Thyroid gland (tissue), 4 donors: ENCODE measurements at places on chromosomes 2 and 18. TPM values are rescaled to one million over a fixed set of nuclear protein-coding genes. Genes with fewer than 3 reads are reported as not detected.

GRCh38 chr2:75707901-75708300 lies 2.8 kb downstream of the GCFC2 start:
- no peak overlapping the region for H3K4me3 ChIP-seq
- H3K4me1 ChIP-seq = peaks cover 15% of the 10 kb centered on the region
- no peaks in the 10 kb centered on the region for H3K27me3 ChIP-seq
- peaks cover 21% of the 10 kb centered on the region for H3K36me3 ChIP-seq
- no peak for DNase-seq

Gene STPG4
- total RNA-seq = 1.1 TPM

DNA sequence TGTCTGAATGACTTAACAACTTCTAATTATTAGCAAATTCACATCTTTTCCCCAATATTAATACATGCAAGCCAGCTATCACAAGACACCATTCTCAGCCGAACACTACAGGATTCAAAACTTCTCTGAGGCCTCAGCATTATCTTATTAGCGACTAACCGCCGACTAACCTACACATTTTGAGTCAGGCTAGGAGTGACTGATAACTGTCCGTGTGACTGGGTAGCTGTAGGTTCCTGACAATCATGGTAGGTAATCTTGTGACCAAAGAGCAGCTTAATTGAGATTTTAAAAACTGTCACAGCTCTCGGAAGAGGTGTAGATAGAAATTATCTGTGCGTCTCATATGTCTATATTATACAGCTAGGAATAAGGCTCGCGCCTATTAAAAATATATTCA lies 44.1 kb upstream of the SP5 start:
- H3K27ac ChIP-seq = no peak overlapping the region
- no peak for DNase-seq
- no peak overlapping the region for H3K4me3 ChIP-seq
- no peaks in the 10 kb centered on the region for H3K4me1 ChIP-seq
- no peaks in the 10 kb centered on the region for H3K27me3 ChIP-seq

GRCh38 chr2:120298173-120298835 lies 45.7 kb downstream of the RALB start:
- DNase-seq = no peak
- H3K4me1 ChIP-seq = no peaks in the 10 kb centered on the region
- no peaks in the 10 kb centered on the region for H3K27me3 ChIP-seq
- H3K4me3 ChIP-seq = no peak overlapping the region

Gene ANKRD62
- total RNA-seq = not detected

DNA sequence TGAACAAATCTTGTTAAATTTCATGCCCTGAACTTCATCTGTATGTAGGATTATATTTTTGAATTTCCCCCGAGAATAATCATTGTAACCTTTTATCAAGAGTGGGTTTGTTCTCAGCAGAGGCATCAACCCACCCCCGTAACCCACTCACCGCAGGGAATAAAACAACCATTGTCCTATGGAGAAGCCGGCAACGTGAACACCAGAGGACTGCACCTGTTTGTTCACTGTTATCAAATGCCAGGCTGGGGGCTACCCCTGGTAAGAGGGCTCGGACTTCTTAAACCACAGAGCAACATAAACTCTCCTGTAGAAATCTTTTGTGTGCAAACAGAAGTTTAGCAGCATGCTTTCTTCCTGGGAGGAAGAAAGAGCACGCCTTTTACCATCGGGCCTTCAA lies 610.4 kb downstream of the ERBB4 start:
- DNase-seq = no peak
- H3K4me3 ChIP-seq = no peak overlapping the region
- no peaks in the 10 kb centered on the region for H3K36me3 ChIP-seq
- H3K27me3 ChIP-seq = no peaks in the 10 kb centered on the region

GRCh38 chr2:49933711-49934110 lies 779.4 kb upstream of the FSHR start:
- DNase-seq = no peak
- H3K4me1 ChIP-seq = no peaks in the 10 kb centered on the region
- no peak overlapping the region for H3K4me3 ChIP-seq
- no peaks in the 10 kb centered on the region for H3K27me3 ChIP-seq

GRCh38 chr2:102718387-102719316 lies 43.2 kb upstream of the TMEM182 start:
- no peak overlapping the region for H3K4me3 ChIP-seq
- H3K4me1 ChIP-seq = no peaks in the 10 kb centered on the region
- no peak for DNase-seq
- H3K27me3 ChIP-seq = no peaks in the 10 kb centered on the region

Gene DUSP2
- total RNA-seq = 2.4 TPM

GRCh38 chr2:181991171-181991885 lies 5.7 kb downstream of the PPP1R1C start:
- H3K4me1 ChIP-seq = no peaks in the 10 kb centered on the region
- H3K27ac ChIP-seq = no peak overlapping the region
- no peak overlapping the region for H3K4me3 ChIP-seq
- no peak for DNase-seq
- H3K36me3 ChIP-seq = no peaks in the 10 kb centered on the region

Gene ABCB11
- 1.2 TPM for total RNA-seq

DNA sequence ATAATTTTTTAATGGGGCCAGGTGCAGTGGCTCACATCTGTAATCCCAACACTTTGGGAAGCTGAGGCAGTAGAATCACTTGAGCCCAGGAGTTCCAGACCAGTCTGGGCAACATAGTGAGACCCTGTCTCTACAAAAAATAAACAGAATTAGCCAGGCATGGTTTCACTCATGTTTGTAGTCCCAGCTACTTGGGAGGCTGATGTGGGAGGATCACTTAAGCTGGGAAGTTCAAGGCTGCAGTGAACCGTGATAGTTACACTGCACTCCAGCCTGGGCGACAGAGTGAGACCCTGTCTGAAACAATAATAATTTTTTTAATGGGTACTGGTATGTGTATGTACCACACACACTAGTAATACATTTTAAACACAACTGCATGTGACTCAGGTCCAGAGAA lies 2.4 kb downstream of the ARL6IP6 start:
- H3K27me3 ChIP-seq = no peaks in the 10 kb centered on the region
- H3K27ac ChIP-seq = no peak overlapping the region
- DNase-seq = no peak
- no peaks in the 10 kb centered on the region for H3K36me3 ChIP-seq
- peaks cover 9% of the 10 kb centered on the region for H3K4me1 ChIP-seq
- no peak overlapping the region for H3K4me3 ChIP-seq

DNA sequence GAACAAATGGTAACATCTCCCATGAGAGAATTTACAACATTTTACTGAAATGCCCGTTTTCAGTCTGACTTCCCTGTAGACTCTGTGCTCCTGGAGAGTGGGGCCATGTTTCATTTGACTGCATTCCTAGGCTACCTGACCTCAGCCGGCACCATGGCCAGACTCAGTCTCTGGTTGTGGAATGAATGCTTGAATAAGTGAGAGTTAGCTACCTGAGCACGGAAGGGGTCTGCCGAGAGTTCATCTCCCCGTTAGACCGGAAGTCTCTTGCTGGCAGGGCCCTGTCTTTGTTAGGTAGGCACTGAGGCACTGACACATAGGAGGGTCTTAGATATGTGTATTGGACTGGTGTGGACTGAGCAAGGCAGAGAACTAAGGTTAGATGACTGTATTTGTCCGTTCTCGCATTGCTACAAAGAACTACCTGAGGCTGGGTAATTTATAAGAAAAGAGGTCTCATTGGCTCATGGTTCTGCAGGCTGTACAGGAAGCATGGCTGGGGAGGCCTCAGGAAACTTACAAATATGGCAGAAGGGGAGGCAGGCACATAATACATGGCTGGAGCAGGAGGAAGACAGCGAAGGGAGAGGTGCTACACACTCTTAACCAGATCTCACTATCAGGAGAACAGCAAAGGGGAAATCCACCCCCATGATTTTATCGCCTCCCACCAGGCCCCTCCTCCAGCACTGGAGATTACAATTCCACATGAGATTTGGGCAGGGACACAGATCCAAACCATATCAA lies 271.2 kb downstream of the GLI2 start:
- no peak for DNase-seq
- H3K4me3 ChIP-seq = no peak overlapping the region
- no peaks in the 10 kb centered on the region for H3K27me3 ChIP-seq
- no peaks in the 10 kb centered on the region for H3K4me1 ChIP-seq

Gene MROH2A
- 1.3 TPM for total RNA-seq
